Suppressor macrophage treated with lipopolysaccharide for 4 hours (primary cell): ENCODE measurements at places on chromosomes 5 and 9.
A peak's percentile ranks its signal among the peaks of the same experiment; 100 is the strongest.

- DNase-seq: peak; percentile 95
Observed at GRCh38 chr5:124859027-124859426, 112.6 kb upstream of the ZNF608 start.

DNA sequence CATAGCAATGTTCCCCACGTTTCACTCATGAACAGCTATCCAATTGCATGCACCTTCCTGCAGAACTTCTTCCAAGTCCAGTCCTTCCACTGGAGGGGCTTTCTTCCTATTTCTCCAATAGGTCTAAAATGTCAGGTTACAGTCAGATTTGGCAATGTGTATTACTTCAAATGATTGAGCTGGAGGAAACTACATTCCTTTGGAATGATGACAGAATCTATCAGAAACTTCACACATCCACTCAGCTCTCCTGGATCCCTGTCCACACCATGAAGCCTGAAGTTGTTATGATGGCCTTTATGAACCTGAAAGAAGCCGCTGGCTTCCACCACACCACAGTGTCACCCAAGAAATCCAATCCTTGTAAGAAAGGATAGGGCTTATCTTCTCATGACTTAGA lies 32.2 kb downstream of the FBXW2 start:
- no peak for DNase-seq

DNA sequence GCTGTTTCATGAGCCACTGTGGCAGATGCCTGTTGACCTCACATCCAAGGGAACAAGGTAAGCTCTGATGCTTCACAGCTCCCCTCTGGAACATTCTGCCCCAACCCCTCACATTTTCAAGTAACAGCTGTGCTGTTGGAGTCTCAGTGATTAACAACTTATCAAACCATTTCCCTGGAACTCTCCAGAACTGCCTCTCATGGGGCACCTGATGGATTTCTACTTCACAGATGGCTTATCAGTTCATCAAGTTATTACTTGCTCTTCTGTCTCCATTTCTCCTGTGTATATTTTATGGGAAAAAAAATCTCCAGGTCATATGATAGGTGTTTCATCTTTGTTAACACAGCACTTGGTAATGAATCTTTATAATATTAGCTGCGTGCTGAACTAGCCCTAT lies 322.4 kb downstream of the MAN2A1 start:
- no peak for DNase-seq

- peak; percentile 37 for DNase-seq
Observed at GRCh38 chr9:107280543-107280942, 2.5 kb upstream of the RAD23B start.

DNA sequence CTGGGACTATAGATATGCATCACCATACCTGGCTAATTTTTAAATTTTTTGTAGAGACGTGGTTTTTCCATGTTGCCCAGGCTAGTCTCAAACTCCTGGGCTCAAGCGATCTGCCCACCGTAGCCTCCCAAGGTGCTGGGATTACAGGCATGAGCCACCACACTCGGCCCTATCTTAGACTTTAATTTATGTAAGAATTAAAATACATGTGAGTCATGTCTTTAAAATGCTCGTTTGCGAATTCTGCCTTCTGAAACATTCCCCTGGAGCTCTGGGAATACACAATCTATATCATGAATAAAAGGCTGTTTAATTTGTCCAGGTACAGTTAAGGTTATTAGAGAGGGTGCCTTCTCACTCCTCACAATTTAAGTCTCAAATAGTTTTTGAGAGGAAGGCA lies 32.8 kb downstream of the RHOBTB3 start:
- no peak for DNase-seq

DNA sequence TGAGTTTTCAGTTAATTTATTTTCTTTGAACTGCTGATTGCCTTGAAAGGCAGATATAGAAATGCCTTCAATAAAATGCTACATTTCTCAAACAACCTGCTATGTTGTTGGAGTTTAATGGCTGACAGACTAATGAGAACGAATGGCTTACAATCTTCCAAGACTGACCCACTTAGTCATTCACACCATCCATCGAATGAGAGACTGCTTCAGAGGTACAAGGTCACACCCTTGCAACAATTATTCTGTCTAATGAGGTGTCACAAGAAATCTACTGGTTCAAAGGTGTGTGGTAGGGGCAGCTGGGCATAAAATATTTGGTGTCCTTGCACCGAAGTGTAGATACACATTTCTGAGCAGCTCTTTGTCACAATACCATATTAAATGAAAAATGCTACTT lies 18.3 kb downstream of the PTPRD start:
- no peak for DNase-seq

GRCh38 chr5:163565931-163566608 lies 60.7 kb downstream of the MAT2B start:
- peak; percentile 3 for DNase-seq

DNA sequence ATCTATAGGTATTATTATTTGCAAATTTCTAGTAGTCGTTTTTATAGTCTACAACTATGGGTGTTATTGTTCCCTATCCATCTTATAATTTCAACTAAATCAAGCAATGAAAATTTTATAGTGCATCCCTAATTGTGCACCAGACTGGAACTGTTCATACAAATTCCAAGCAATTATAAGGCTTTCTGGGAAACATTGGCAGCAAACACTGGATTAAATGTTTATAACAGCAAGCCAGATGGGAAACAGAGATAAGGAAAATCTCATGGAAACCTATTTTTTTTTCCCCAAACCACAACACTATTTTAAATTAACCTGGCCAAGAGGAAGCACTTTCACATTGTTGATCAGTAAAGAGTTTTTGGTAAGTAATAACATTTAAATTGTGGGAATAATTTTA lies 524.3 kb downstream of the RASEF start:
- DNase-seq: no peak

DNA sequence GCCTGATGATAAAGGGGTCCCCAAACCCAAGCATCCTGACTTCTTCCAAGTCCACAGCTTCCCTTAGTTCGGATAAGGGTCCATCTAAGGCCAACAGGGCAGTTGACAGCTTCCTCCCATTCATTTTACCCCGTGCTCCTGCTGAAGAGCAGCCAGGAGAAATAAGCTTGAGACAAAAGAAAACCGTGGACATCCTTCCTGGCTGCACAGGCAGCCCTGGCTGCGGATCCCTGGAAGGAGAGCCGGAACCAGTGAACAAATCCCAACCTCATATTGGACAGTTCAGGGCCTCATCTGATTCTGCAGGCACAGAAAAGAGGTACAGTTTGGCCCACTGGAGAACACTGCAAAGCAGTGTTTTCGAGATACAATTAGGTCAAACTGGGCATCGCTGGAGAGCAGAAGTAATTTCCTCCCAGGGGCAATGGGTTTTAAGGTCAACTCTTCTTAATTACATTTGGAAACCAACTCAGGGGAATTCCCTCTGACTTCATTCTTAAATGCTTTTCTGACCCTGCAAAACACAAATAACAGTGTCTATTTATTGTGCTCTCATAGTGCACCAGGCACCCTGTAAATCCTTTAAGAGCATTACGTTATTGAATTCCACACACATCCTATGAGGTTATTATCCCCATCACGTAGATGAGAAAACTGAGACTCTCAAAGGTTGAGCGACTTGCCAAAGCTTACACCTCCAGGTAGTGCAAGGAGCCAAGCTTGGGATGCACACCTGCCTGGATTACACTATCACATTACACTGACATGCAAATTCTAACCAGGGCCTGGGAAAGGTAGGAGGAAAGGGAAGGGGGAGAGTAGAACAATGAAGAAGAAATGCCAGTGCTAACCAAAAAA lies 21.2 kb downstream of the ADAM19 start:
- peak; percentile 55 for DNase-seq

GRCh38 chr9:104923740-104924139 lies 4.2 kb downstream of the ABCA1 start:
- DNase-seq: no peak

GRCh38 chr9:136673088-136673974 lies 10.6 kb downstream of the EGFL7 start:
- DNase-seq: no peak

- no peak for DNase-seq
Observed at GRCh38 chr5:99070822-99071221, 142.0 kb upstream of the CHD1 start.

- no peak for DNase-seq
Observed at GRCh38 chr9:88775037-88775471, 216.2 kb upstream of the S1PR3 start.

GRCh38 chr5:171521219-171521633 lies 101.8 kb downstream of the FGF18 start:
- DNase-seq: peak; percentile 61

GRCh38 chr5:54329731-54330709 lies 19.6 kb upstream of the ARL15 start:
- DNase-seq: no peak

DNA sequence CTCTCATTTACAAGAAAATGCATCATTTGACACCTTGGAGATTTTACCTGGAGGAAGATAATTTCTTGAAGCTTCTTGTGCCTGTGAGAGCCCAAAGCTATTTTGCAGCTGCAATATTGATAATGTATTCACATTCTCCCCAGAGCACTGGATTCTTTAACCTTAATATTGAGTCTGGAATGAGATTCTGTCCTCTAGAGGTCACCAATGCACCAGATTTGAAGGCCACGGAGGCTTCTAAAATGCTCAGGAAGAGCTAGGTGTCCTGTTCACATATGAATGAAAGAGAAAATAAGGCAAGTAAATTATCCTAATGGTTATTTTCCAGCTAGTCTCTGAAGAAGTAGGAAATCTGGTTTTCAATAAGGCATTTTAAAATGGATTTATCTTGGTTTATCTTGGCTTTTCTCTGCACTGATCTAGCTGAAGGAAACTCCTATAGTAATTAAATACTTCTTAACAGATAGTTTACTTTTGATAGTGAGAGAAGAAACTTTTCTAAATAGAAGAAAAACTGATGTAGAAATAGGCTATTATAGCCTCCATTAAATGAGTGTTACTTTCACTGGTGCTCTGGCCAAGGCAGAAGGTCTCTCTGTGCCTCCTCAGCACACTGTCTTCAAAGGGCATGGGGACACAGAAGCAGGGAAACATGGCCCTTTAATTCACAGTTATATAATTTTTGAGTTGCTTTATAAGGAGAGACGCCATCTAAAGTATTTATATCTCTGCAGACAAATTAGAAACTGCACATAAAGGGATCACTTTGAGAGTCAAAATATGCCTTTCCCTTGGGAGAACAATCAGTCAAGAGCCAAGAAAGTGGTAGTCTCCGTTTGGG lies 297.0 kb upstream of the ACTBL2 start:
- DNase-seq: peak; percentile 57

- no peak for DNase-seq
Observed at GRCh38 chr5:329121-329735, 7.7 kb downstream of the AHRR start.

GRCh38 chr5:67426961-67427849 lies 230.6 kb upstream of the CD180 start:
- DNase-seq: no peak

GRCh38 chr9:124208571-124208970 lies 49.2 kb upstream of the NEK6 start:
- DNase-seq: no peak
